ENCODE measurements at places on chromosomes 12 and 14.

GRCh38 chr14:56760164-56760914 is 49.9 kb downstream of the OTX2 start:
- DNase-seq: no peak

- no peak for DNase-seq
Observed at GRCh38 chr12:69686731-69687130, 12.4 kb downstream of the BEST3 start.

- no peak for DNase-seq
Observed at GRCh38 chr12:122052285-122052684, 26.3 kb upstream of the MLXIP start.

GRCh38 chr12:57479376-57480115 is at the start of gene ARHGAP9:
Gene ARHGAP9, minus strand, starts transcription at chr12:57479866. Its CDS starts 460 bp downstream, at chr12:57479406.
- DNase-seq: peak; percentile 48

DNA sequence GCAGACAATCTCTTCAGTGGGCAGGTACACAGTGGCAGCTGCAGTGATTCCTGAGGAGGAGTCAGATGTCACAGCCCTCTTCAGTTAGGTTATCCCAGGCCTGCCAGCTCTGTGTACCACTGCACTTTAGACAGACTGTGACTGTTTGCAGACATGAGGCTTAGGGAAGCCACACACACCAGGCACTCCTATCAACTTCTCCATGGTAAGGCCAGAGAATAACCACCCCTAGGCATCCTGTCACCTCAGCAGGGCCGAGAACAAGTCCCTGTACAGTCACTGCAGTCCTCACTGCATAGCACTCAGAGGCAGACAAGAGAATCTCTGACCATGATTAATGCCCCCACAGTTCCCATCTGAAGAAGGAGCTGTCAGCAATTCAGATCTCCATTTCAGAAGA is 296.5 kb downstream of the GALC start:
- DNase-seq: no peak

GRCh38 chr14:95906591-95906990 is 30.0 kb downstream of the TUNAR start:
- no peak for DNase-seq

Measured in activated B cell treated with CpG ODN at 0.5 μM for 24 hours (primary cell).